ENCODE measurements at places on chromosomes 4 and X.
A peak's percentile ranks its signal among the peaks of the same experiment; 100 is the strongest.

DNA sequence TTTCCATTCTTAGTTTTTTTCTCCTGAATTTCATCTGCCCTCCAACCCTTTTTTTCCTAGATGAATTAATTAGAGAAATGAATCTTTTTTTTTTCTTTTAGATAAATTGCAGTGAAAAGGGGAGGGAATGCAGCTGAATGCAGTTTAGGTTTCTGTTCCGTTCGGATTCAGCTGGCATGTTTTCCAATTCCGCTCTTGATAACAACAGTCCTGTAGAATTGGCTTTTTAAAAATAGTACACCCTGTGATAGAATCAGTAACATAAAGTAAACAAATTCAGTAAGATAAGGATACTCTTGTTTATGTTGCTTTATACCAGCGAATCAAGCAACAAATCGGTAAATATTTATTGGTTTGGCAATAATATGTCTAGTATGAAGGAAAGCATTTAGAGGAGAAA, 103.5 kb downstream of the UNC5C start:
- no peak for DNase-seq
- no peak overlapping the region for H3K27ac ChIP-seq
- no peak overlapping the region for H3K4me3 ChIP-seq
- H3K36me3 ChIP-seq: no peaks in the 10 kb centered on the region

GRCh38 chr4:112736718-112737135, 99.8 kb downstream of the LARP7 start:
- H3K27me3 ChIP-seq: no peaks in the 10 kb centered on the region
- peaks cover 14% of the 10 kb centered on the region for H3K4me1 ChIP-seq
- H3K27ac ChIP-seq: peak overlapping the region; percentile 57
- no peaks in the 10 kb centered on the region for H3K36me3 ChIP-seq

GRCh38 chr4:16472537-16472936, 246.3 kb upstream of the TAPT1 start:
- no peaks in the 10 kb centered on the region for H3K36me3 ChIP-seq
- no peak for DNase-seq
- H3K27me3 ChIP-seq: no peaks in the 10 kb centered on the region
- no peak overlapping the region for H3K27ac ChIP-seq
- no peak overlapping the region for H3K4me3 ChIP-seq

- no peak overlapping the region for H3K27ac ChIP-seq
- no peaks in the 10 kb centered on the region for H3K27me3 ChIP-seq
- no peaks in the 10 kb centered on the region for H3K36me3 ChIP-seq
- no peaks in the 10 kb centered on the region for H3K4me1 ChIP-seq
These were observed 126.9 kb upstream of the GIMD1 start for GRCh38 chr4:106495476-106495875.
